GM12892 (cell line): ENCODE measurements at places on chromosomes 7 and 10.

GRCh38 chr7:158377800-158378623, 209.6 kb downstream of the PTPRN2 start:
- DNase-seq: no peak

DNA sequence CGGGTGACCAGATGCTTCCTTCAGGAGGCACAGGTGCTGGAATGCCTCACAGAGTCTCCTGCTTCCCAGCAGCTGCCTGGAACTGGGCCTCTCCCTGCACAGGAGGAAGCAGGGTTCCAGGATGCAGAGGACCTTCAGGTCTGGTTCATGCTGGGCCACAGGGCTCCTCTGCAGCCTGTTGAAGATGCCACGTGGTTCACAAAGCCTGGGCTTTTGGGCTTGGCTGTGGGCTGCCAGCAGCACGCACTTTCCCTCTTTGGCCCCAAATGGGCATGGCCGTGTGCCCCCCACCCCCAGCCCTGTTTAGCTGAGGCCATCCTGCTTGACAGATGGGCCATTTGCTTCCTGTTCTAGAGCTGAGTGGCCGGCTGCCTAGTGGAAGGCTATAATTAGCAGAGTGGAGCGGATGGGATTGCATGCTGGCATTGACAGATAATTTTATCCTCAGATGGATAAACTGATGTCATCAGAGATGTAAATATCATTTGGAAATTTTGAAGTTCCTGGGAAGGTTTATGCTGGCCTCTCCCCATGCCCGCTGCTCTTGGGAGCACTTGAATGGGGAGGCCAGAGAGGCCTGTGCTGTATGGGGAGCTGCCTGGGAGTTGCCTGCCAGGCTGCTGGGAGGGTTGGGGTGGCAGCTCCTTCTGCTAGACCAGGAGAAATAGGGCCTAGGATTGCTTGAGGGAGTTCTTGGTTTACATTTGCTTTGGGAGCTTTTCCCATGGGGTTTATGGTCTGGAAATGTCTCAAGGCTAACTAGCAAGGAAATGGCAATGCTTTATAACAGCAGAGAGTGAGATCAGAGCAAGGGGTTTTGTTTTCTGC, 28.2 kb downstream of the TSPAN15 start:
- DNase-seq: no peak

GRCh38 chr7:151143261-151144015, 24.1 kb downstream of the GBX1 start:
- DNase-seq: no peak

- no peak for DNase-seq
Observed at GRCh38 chr7:95205665-95206225, 118.6 kb downstream of the PON1 start.

GRCh38 chr10:117554241-117554814, 11.8 kb downstream of the EMX2 start:
- DNase-seq: no peak

DNA sequence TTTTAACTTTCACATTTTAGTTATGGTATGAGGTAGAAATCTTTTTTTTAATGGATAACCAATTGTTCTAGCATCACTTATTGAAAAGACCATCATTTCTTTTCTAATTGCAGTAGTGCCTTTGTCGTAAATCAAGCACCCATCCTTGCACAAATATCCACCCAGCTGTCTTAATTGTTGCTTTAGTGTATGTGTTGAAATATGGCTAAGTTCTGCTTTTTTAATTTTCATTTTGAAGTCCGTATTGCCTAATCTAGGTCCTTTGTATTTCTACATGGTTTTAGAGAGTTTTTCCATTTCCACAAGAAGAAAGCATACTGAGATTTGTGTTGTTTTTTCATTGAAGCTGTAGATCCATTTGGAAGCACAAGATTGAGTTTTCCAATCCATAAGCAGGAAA, 259.6 kb upstream of the SEMA3E start:
- DNase-seq: no peak

DNA sequence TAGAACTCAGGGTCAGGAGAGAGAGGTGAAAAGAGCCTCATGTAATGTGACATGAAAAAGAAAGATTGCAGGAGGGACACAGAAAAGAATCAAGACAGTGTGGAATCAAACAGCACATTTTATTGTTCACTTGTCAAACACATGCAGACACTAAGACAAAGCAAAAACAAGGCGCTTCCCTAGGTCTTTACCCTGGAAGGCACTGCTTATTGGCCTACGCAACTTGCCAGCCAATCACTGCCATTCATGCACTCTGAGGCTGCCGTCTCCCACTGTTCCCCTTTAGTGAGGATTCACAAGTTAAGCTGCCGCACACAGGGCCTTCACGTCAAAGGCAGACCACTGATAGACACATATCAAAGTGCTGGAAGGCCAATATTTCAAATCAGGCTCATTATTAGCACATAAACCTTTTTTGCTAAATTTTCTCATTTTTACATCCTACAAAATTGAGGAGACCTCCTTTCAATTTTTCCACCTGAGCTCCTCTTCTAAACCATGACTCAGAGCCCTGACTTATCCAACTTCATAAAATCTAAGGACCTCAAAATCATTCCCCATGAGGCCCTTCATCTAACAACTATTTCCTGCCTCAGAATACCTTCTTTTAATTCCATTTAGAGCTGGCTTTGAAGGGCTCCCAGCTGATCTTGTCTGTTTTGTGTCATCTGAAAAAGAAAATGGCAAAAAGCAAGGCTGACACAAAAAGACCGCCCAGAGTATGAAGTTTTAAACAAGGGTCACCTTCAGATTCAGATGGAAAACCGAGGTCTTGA, 149.4 kb downstream of the CHCHD3 start:
- no peak for DNase-seq

GRCh38 chr7:17159500-17160037, 138.9 kb upstream of the AHR start:
- no peak for DNase-seq

- no peak for DNase-seq
Observed at GRCh38 chr10:105398202-105398601, 757.1 kb downstream of the SORCS3 start.

DNA sequence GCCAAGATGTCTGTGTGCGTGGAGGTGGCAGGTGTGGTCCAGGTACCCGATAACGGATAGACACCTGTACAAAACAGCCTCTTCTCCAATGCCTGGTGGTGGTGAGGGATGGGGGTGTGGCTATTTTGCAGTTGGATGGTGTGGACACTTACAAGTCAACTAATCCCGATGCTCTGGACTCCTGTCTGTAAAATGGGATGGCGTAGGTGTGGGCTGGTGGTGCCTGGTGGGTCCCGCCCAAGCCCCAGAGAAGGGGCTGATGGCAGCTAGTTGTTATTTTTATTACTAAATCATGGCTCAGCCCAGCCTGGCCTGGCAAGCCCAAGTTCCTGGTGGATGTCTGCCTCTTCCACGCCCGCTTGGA, 22.3 kb downstream of the GTF2IRD1 start:
- no peak for DNase-seq

DNA sequence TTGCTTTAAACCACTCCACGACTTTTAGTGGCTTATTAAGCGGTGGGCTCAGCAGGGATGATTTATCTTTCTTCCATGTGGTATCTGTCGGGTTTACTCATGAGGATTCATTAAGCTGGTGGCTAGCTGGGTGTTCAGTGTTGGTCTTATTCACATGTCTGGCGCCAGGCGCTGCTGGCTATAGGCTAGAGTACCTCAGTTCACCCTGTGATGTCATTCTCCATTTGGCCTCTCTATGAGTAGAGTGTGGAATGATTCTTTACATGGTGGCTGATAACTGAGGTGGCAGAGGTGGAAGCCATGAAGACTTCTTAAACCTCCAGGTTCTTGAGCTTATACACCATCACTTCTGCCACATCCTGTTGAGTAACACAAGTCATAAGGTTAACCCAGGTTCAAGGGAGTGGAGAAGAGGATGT, 115.4 kb downstream of the MLLT10 start:
- DNase-seq: no peak

DNA sequence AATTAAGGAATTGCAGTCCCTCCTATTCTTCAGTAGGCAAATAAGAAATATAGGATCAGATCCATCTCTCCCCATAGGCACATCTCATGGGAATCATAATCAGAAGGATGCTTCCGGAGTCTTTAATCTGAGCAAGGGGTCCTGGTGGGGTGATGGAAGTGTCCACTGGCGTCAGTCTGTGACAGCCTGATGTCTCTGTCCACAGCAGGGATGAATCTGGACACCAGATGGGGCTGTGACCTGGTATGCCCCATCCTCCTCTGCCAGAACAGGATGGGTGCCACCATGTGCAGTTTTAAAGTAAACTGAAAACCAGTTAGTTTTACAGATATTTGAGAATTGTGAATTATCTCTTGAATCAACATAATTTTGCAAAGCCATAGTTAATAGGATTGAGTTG, 148.7 kb downstream of the C1GALT1 start:
- DNase-seq: no peak

DNA sequence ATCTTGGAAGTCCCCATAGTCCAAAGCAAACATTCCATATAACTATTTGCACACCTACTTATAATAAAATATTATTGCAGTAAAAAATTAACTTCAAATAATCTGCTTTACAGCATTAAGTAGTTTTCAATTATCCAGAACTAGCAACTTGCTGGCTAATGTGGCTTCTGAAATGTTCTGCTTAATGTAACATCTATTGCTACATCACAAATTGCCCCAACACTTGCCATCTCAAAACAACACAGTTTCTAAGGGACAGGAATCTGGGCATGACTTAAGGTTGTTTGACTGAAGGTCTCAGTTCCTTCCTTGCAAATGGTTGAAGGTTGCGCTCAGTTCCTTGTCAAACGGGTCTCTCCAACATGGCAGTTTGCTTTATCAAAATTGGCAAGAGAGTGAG, 378.5 kb upstream of the SEMA3C start:
- no peak for DNase-seq

- DNase-seq: no peak
Observed at GRCh38 chr7:158323741-158324396, 263.8 kb downstream of the PTPRN2 start.

- DNase-seq: no peak
Observed at GRCh38 chr10:95865814-95866466, 41.8 kb upstream of the CC2D2B start.

DNA sequence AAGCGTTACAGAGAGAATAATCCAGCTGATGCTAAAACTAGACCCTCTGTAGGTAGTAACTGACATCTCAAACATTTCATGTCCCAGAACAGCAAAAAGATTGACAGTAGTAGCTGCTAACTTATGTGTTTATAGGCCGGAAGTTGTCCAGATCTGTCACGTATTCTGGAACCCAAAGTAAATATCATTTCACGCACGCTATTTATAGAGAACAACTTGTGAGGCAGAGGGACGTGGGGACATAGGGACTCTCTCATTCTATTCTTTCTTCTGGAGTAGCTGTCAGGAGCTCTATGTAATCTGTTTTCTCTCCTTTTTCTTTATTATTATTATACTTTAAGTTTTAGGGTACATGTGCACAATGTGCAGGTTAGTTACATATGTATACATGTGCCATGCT, 22.3 kb downstream of the AGK start:
- DNase-seq: no peak

DNA sequence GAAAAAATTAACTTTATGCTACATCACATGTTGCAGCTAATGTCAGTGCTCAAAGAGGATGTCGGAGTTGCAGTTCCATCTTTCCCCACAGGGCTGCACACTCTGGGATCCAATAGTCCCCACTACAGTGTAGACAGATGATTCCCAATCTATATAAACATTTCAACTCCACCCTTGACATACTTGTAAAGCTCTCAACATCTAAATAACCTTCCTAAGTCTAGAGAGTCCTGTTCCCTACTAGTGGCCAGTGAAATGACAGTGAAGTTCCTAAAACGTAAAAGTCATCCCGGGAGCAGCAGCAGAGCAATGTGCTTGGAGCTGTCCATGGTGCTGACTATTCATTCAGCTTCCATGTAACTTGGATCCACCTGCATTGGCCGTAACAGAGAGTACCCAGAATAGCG, 145.1 kb downstream of the GRM8 start:
- DNase-seq: no peak

DNA sequence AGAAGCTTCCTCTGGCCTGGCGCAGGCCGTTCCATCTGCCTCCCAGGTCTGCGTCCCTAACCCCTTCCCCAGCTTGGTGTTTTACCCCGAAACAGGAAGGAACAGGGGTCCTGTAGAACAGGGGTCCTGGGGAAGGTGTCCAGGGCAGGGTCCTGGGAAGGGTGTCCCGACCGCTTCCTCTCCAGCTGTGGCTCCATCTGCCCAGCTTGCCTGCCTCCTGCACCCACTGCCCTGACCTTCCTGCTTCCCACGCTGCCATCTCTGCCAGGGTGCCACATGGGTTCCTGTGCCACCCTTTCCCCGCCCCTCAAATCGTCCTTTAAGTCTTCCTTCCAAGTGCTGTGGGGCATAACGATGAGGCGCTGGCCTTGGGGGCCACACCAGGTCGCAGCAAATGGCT, 32.4 kb downstream of the WDR86 start:
- no peak for DNase-seq

GRCh38 chr7:32058002-32058401, 12.2 kb downstream of the PDE1C start:
- no peak for DNase-seq

- no peak for DNase-seq
Observed at GRCh38 chr10:100182281-100182680, 3.5 kb downstream of the ERLIN1 start.

GRCh38 chr10:125161707-125162119, 1.4 kb upstream of the CTBP2 start:
- DNase-seq: no peak

- DNase-seq: no peak
Observed at GRCh38 chr10:116720668-116721546, 21.5 kb downstream of the HSPA12A start.

DNA sequence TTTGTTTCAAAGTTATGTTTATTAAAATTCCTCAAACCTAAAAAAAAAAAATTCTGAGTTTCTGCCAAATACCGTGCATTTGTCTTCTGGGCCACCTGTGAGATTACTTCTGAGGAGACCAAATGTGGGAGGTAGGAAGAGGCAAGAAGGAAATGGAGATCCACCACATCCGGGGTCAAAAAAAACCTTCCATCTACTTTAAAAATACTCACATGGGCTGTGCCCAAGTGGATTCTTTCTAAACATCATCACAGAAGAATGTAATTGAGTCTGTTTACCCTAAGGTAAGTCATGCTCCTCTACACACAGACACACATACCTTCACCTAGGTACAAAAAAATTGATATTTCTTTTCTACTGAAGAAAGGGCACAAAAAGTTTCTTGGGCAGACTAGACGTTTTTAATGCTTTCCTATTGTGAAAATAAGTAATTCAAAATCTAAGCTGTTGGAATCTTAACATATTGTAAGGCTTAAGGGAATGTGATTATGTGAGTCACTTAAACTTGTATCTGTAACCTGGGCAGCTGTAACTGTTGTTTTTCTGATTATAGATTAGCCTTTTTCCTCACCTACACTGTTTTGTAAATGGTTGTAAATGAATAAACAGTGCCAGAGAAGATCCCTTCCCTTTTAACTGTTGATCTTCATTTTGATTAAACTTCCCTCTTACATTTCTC, 19.1 kb upstream of the SPOCK2 start:
- DNase-seq: no peak

GRCh38 chr10:124205432-124205831, 112.0 kb upstream of the CHST15 start:
- no peak for DNase-seq

DNA sequence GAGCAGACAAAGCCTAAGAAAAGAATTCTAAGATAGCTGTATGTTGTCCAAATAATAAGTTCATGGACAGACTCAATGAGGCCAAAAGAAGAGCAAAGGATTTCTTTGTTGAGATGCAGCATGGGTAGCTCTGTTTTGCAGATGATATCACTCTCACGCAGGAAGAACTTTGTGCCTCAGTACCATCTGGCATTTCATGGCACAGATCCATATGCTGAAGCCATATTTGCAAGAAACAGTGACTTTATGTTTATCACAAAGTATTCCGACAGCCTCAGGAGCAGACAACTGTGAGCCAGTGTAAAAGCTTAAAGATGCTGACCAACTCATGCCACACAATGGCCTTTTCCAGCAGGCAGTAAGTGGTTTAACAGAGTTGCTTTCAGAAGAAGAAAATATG, 45.5 kb upstream of the RNF148 start:
- no peak for DNase-seq
